ENCODE measurements at places on chromosomes 12 and 14. TPM values are rescaled to one million over a fixed set of nuclear protein-coding genes. Genes with fewer than 3 reads are reported as not detected.

Gene NTF3
- polyA plus RNA-seq = 4.9 TPM

Gene KRT82
- not detected for polyA plus RNA-seq

Gene KRT74
- 0.27 TPM for polyA plus RNA-seq

GRCh38 chr14:34465069-34465859, 3.2 kb upstream of the SPTSSA start:
- H3K27ac ChIP-seq = peak overlapping the region; percentile 39
- no peaks in the 10 kb centered on the region for H3K4me1 ChIP-seq
- peak; percentile 49 for DNase-seq
- no peaks in the 10 kb centered on the region for H3K27me3 ChIP-seq
- no peak overlapping the region for H3K4me3 ChIP-seq
- H3K36me3 ChIP-seq = no peaks in the 10 kb centered on the region

DNA sequence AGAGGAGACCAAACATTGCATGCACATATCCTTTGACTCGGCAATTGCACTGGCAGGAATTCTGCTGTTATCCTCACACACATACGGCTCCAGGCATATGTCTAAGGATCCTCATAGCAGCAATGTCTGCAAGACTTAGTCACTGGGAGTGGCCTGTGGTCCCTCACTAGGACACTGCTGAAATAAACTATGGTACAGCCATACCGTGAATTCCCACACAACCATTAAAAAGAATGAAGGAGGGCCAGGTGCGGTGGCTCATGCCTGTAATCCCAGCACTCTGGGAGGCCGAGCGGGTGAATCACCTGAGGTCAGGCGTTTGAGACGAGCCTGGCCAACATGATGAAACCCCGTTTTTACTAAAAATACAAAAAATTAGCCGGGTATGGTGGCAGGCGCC, 105.1 kb downstream of the ZFP36L1 start:
- no peak for DNase-seq
- H3K4me3 ChIP-seq = no peak overlapping the region
- H3K27ac ChIP-seq = no peak overlapping the region
- H3K36me3 ChIP-seq = no peaks in the 10 kb centered on the region
- H3K4me1 ChIP-seq = peaks cover 60% of the 10 kb centered on the region

GRCh38 chr14:55328317-55328716, 57.1 kb downstream of the FBXO34 start:
- no peaks in the 10 kb centered on the region for H3K27me3 ChIP-seq
- peaks cover 4% of the 10 kb centered on the region for H3K36me3 ChIP-seq

All from small intestine (tissue), 16 donors.